Left ventricle myocardium inferior (tissue), 1 donor: ENCODE measurements at places on chromosomes 12 and 14. TPM values are rescaled to one million over a fixed set of nuclear protein-coding genes. Genes with fewer than 3 reads are reported as not detected.
A peak's percentile ranks its signal among the peaks of the same experiment; 100 is the strongest.

CDKL1 gene
- 1.3 TPM for total RNA-seq

SYT10 gene
- not detected for total RNA-seq

EFCAB11 gene
- total RNA-seq = 2.2 TPM

GRCh38 chr12:54131641-54132280 is 57.0 kb downstream of the SMUG1 start:
- H3K4me3 ChIP-seq = no peak overlapping the region
- peaks cover 99% of the 10 kb centered on the region for H3K27me3 ChIP-seq
- H3K4me1 ChIP-seq = peaks cover 6% of the 10 kb centered on the region

DNA sequence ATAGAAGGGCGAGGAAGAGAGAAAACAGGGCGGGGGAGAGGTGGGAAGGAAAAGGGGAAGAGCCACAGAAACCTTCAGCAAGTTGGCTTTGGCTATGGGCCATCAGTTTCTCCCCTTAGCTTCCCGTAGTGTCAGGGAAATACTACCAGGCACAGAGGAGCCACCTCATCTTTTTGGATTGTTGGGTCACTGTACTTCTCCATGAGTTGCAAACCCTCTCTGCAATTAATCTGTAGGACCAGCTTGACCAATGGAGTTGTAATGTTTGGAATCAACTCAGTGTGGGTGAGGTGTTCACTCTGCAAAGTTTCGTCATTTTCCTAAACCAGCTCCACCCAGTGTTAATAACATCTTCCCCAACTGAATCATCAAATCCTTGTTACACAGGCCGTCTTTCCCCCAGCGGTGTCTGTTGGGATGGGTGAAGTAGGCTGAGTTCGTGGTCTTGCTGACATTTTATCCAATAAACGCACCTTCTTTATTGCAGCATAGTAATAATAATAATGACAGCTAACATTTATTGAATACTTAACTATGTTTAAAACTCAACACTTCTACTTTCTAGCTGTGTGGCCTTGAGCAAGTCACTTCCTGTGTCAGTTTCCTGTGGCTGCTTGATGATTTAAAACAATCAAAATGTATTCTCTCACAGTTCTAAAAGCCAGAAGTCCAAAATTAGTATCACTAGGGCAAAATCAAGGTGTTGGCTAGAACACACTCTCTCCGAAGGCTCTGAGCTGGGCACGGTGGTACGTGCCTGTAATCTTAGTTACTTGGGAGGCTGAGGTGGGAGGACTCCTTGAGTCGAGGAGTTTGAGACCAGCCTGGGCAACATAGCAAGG is 8.1 kb upstream of the GLTP start:
- H3K36me3 ChIP-seq = no peaks in the 10 kb centered on the region
- DNase-seq = no peak
- no peak overlapping the region for H3K4me3 ChIP-seq
- peak overlapping the region; percentile 67 for H3K27ac ChIP-seq
- peaks cover 18% of the 10 kb centered on the region for H3K4me1 ChIP-seq
- H3K27me3 ChIP-seq = no peaks in the 10 kb centered on the region

ASCL1 gene
- total RNA-seq = not detected

DNA sequence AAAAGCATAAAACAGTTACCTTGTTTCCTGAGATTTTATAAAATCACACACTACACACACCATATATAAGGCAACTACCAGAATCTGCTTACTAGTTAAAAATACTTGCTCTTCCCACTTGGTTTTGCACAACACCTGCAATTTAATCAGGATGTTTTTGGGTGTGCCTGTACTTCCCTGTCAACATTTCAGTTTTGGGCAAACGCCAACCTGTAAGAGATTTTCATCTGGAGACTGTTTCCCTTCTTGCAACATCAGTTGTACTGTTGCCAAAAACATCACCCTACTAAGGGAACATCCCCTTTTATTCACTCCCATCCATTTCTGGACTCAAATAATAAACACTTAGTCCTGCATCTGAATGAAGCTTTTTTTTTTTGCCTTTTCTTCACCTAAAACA is 172.3 kb downstream of the DUSP6 start:
- no peak for DNase-seq
- H3K4me3 ChIP-seq = no peak overlapping the region
- no peaks in the 10 kb centered on the region for H3K27me3 ChIP-seq
- H3K4me1 ChIP-seq = peaks cover 27% of the 10 kb centered on the region
- peak overlapping the region; percentile 52 for H3K27ac ChIP-seq

DNA sequence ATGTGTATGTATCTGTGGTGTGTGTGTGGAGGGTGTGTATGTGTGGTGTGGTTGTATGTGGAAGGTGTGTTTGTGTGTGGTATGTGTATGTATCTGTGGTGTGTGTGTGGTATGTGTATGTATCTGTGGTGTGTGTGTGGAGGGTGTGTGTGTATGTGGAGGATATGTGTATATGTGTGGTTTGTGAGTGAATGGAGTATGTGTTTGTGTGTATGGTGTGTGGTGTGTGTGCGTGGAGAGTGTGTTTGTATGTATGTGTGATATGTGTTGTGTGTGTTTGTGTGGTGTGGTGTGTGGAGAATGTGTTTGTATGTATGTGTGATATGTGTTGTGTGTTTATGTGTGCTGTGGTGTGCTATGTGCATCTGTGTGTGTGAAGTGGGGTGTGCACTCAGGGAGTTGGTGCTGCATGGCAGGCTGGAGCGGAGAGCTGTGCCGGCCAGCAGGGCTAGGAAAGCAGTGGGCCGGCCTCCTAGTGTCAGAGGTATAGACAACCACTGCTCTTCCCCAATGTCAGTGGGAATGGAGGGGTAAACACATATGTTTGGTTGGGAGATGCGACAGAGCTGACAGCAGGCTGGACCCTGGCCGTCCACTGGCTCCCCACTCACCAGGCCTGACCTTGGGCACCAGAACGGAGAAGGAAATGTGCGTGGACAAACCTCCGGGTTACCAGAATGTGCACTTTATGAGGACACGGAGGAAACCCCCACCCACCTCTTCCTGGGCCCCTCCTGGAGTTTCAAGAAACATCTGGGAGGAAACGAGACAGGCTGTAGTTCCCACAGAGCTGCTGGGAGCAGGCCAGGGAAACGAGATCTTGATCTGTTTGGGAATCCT is 60.7 kb downstream of the CLMN start:
- H3K36me3 ChIP-seq = no peaks in the 10 kb centered on the region
- DNase-seq = no peak
- H3K27ac ChIP-seq = peak overlapping the region; percentile 75
- H3K4me3 ChIP-seq = no peak overlapping the region
- H3K27me3 ChIP-seq = no peaks in the 10 kb centered on the region
- H3K4me1 ChIP-seq = peaks cover 71% of the 10 kb centered on the region

DTX3 gene
- total RNA-seq = 22.3 TPM
